ENCODE measurements at places on chromosomes 16 and 17.

GRCh38 chr16:86955136-86955855 is 361.9 kb downstream of the C16orf95 start:
- DNase-seq: no peak

- no peak for DNase-seq
Measured at GRCh38 chr17:51428668-51429495, 168.5 kb downstream of the UTP18 start.

- DNase-seq: no peak
Measured at GRCh38 chr17:51630101-51630671, 369.8 kb downstream of the UTP18 start.

DNA sequence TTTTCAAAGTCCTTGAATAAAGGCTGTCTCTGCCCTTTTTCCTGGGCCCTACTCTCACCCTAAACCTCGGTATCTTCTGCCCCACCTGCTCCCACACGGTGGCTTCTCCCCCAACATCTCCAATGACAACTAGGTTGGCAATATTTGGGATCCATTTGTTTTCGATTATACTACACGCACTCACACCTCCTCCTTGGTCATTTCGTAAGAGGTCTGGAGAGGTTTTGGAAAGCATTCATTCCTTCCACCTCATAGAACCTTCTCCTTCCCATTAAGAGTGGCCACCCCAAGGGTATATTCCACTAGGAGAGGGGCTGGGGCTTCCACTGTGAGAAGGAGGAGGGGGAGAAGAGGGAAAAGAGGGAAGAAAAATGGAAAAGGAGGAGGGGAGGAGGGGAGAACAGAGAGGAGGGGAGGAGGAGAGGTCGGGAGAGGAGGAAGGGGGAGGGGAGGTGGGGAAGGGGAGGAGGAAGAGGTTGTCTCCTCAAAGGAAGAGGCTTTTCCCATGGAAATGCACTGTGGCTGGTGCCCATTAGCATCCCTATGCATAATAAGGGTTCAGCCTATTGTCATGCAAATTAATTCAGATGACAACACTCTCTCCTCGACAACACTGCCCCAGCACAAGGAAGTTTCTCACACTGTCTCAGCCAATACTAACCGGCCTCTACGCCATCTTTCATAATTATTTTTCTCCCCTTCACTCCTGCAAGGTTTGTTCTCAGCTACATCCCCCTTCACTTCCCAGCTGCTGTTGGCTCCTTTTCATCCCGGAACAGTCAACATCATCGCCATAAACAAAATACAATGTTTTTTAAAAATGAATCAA is 30.0 kb downstream of the SOX9 start:
- no peak for DNase-seq

DNA sequence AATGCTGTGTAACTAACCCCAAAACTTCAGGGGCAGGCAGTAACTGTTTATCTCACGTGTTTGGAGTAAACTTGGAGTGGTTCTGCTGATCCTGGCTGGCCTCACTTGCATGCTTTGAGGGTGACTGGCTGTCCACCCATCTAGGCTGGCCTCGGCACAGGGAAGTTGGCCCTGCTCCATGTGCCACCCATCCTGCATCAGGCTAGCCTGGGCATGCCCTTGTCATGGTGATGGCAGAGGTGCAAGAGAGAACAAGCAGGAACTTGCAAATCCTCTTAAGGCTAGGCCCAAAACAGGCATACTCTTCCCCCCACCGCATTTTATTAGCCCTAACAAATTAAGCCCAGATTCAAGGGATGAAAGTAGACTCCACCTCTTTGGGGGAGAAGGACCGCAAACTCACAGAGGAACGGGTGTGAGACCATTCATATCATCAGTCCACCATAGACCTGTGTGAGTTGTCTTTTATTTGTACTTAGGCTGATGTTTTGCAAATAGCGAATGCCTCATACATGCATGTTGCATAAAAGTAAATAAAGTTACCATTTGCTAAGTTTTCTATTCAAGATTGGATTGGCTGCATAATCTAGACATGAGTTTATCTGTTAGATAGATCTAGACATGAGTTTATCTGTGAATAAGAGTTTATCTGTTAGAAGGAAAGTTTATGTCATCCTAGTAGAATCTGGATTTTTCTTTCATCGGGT is 221.0 kb downstream of the CCDC182 start:
- no peak for DNase-seq

GRCh38 chr17:73455050-73455687 is 143.4 kb upstream of the CDC42EP4 start:
- DNase-seq: no peak

DNA sequence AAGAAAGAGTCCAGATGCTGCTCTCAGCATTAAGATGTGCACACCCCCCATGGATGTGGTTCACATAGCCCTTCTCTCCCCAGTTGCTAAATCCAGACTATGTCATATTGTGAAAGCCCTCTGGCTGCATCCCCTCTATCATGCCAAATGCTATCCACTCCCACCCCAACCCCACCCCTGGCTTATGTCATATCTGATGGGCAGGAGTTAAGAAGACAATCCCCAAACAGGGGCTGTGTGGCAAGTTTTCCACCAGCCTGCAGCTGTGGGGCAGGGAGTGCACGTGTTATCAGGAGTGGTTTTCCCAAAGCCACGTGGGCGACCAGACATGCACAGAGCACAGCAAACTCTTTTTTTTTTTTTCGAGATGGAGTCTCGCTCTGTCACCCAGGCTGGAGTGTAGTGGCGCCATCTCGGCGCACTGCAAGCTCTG is 10.0 kb downstream of the FAM117A start:
- no peak for DNase-seq

GRCh38 chr17:12909046-12909445 is 108.8 kb downstream of the ELAC2 start:
- DNase-seq: no peak

- DNase-seq: no peak
Measured at GRCh38 chr17:41315814-41316445, 420 bp upstream of the KRTAP17-1 start.

Measured in glomerular endothelial cell (primary cell).